ENCODE measurements at places on chromosomes 6 and 20.

- DNase-seq: no peak
These were observed 361.6 kb downstream of the THBS2 start for GRCh38 chr6:168892031-168892430.

DNA sequence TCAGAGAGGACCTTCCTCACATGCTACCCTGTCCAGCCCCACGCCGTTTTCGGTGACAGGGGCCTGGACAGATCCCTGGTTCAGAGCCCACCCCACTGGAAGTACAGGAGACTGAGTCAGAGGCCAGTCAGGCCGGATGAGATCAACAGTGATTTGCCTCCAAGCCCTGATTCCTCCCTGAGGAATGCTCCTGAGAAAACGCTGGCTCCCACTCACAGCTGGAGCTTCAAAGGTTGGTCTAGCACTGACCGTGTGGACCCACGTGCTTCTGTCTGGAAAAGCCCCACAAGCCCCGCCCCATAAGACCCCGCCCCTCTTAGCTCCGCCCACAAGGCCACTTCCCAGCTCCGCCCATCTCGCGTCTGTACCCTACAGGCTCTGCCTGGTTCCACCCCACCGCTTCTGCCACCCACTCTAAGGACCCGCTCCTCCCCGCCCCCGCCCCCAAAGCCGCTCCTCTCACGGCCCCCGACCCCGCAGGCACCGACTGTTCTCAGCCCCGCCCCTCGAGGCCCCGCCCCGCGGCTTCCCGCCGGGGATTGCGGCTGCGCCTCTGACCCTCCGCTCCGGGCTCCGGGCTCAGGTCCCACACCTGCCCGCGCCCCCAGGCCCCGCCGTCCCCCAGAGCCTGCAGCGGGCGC is 64.9 kb upstream of the BHLHE23 start:
- DNase-seq: peak; percentile 26

DNA sequence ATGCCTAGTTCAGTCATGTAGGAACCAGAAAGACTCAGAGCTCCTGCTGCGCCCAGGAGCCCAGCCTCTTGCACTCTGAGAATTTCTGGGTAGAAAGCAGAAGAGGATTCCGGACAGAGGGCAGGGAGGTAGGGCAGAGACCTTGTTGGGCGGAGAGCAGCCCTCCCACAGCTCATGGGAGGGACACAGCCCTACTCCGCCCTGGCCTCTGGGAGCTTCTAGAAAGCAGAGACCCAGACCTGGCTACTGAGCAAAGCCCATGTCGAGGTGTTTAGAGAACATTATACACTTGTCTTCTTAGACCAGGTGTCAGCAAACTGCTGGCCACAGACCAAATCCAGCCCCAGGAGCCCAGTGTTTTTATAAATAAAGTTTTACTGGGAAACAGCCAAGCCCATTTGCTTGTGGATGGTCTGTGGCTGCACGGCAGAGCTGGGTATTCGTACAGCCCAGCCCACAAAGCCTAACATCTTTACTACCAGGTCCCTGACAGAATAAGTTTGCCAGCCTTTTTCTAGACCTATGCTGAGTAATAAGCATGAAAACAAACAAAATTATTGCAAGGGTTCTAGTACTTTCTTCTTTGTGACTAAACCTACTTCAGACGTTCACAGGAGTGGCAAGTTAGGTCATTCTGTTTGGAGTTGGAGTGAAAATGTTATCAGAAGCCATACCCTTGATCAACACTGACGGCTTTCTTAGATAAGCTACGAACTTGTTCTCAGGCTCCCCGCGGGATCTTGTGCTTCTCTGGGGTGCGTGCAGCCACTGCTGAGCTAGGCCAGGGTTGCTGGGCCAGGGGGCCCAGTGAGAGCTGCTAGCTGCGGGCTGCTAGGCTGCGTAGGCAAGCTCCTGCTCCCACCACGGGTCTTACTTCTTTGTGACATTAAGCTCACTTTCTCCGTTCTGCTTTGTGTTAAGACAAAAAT is 235.1 kb upstream of the FOXQ1 start:
- DNase-seq: no peak

- no peak for DNase-seq
These were observed 4.1 kb upstream of the DHX35 start for GRCh38 chr20:38957915-38958485.

GRCh38 chr6:25239498-25239897 is 39.7 kb upstream of the CARMIL1 start:
- DNase-seq: no peak

DNA sequence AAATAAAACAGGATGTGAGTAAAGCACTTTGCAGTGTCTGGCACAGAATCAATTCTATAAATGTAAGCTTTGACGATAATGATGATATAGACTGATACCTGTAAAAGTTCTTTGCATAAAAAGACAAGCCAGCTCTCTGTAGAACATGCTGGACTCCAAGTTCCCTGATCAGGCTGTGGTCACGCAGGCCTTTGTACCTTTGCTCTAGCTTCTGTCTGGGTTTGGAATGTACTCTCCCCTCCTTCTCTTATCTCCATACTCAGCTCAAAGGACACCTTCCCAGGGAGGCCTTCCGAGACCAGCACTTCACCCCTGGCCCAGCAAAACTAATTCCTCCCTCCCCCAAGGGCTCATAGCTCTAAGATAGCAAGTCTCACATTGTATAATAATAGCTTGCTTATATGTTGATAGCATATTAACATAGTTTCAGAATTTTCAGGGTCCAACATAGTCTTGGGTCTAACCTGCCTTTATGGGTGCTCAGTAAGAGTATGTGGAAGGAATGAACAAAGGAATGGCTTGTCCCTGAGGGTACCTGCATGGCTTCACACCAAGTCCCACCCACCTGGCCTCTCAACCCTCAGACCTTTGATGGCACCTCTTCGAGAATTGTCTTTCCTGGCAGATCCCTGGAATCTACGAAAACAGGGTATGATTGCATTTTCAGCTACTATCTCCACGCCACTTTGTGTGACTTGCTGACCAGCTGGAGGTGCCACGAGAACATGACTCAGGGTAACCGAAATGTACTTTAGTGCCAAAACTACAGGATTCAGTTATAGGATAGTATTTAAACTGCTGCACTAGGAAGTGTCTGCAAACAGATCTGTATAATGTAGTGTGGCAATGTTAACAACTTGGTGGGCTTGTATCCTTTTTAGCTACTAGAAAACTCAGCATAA is 41.7 kb upstream of the PIM1 start:
- peak; percentile 42 for DNase-seq

DNA sequence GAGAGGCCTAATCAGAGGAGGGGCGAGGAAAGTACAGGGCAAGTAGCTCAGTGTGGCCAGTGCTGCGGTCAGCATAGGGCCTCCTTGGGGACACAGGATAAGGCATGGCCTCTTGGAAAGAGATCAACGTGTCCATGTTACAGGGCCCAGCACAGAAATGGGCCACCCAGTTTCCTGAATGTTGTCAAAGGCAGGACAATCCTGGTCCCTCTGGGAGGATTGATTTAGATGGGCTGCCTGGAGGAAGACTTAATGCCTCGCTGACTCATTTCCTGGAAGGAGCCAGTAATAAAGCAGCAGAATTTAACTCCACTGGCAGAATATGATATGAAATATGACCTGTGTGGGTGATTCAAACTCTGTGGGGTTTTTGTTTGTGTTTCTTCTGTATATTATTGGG is 16.6 kb downstream of the DDO start:
- peak; percentile 21 for DNase-seq

GRCh38 chr20:47989957-47990356 is 204.7 kb upstream of the SULF2 start:
- DNase-seq: no peak

- DNase-seq: no peak
These were observed 132.2 kb downstream of the ZMYND8 start for GRCh38 chr20:47224300-47224791.

DNA sequence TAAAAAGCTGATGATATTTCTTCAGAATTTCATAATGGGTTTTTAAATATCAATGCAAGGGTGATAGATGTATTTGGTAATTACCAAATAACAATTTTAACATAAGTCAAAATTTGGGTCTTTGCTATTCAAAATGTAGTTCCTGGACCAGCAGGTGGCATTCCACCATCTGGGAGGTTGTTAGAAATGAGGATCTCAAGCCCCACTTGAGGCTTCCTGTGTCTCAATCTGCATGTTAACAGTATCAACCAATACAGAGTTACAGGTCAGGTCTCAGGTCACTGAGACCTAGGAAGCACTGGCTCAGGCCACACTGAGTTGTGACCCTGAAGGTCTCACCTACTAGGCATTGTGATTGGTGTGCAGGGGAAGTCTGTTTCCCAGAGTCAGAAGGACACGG is 57.2 kb upstream of the MTRF1L start:
- no peak for DNase-seq

- no peak for DNase-seq
These were observed 645.2 kb downstream of the KIF16B start for GRCh38 chr20:15927893-15928650.

DNA sequence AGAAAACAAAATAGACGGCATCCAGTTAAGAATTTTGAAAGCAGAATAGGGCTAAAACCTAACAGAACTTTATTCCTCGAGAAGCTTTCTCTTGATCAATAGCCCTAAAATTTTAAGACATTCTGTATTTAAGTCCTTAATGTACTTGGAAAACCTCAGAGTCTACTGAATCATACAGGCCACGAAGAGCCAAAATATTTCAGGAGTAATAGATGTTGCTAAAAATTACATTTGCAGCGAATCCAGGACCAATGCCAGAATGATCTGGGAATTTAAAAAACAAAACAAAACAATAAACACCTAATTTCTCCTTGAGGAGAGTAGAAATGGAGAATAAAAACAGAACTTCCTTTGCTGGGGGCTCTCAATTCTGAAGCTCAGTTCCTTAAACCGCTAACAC is 23.3 kb downstream of the ATXN1 start:
- no peak for DNase-seq

GRCh38 chr6:56927538-56928453 is 27.1 kb upstream of the BEND6 start:
- no peak for DNase-seq

DNA sequence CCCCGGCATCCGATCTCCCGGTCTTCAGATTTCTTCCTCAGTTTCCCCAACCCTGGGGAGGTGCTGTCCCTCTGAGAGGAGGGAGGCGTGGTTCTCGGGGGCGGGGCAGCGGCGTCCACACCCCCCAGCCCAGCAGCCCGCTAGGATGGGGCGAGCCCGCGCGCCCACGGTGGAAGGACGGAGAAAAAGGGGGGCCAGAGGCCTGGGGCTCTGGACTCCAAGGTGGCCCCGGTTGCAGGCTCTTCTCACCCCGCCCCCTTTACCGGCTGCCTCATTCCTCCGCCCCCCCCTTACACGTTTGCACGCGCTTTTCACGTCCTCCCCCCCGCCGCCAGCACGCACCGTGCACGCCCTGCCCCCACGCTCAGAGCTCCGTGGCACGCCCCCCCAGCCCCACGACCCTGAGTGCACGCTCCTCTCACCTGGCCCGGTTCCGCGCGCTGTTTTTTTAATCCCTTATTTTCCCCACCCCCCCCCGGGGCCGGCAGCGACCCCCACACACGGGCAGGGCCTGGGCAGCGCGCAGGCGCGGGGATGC is 402 bp downstream of the ZBTB12 start:
- DNase-seq: peak; percentile 25

- DNase-seq: no peak
These were observed 357.0 kb downstream of the LAMA2 start for GRCh38 chr6:129239825-129240491.

- no peak for DNase-seq
These were observed 33.2 kb downstream of the HLA-A start for GRCh38 chr6:29975561-29975907.

GRCh38 chr20:19407736-19408135 is 195.3 kb downstream of the SLC24A3 start:
- no peak for DNase-seq

DNA sequence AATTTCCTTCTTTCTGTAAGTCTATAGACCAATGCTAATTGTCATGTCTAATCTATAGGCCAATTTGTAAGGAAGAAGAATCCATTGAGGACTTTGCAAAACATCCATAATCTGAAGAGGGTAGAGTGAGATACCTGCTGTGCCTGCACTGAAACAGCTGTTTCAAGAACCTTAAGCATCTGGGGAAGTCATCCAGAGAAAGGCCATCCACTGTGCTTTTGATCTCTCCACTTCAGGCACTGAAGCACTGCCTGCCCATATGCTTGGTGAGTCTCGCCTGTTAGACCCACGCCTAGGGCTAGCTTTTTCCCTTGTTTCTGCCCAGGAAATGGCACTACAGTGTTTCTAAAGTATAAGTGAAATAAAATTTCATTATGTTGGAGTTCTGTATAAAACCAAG is 921.8 kb upstream of the EPHA7 start:
- no peak for DNase-seq

GRCh38 chr6:135306166-135306565 is 125.1 kb downstream of the MYB start:
- no peak for DNase-seq

DNA sequence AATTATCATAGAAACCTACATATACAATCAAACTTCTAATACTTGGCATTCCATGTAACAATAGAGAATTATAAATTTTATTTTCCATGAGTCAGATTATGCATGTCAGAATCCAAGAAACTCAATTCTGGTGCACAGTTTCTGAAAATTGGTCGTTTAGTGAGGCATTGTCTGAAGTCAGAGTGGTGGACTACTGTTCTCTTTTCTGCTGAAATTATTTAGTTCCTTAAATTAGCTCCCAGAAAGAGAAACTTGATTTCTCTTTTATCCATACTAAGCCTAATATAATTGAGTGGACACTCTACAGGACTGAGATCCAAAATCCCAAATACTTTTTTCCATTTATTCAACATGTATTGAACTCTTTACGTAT is 265.5 kb downstream of the ALDH8A1 start:
- no peak for DNase-seq

- peak; percentile 41 for DNase-seq
These were observed 170.3 kb upstream of the AHI1 start for GRCh38 chr6:135667691-135668455.

DNA sequence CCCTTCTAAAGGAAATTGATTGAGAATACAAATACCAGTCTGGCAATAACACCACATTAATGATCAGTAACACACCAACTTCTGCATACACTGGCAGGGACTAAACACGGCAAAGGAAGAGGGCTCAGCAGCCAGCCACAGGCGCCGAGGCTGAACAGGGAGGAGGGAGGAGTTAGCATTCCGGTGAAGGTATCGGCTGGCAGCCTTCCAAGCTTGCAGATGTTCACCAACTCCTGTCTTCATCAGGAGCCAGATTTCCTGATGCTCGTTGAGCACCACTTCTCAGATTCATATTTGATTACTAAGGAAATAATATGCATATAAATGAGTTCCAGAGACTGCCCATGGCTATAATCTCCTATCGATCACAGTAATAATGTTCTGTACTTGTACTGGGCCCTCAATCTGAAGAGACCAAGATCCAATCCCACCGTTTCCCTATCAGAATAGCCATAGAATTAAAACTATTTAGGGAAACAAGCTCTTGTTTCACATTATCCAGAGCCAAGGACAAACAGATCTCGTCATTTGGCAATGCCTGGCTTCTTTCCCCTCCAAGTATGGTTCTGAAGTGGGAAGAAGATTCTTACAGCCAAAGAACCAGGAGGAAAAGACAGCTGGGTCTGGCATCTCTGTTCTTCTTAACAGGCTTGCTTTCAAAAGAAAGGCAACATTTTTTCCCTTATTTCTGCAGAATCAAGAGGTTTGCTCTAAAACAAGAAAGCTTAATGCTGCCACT is 42.2 kb downstream of the GFOD1 start:
- DNase-seq: no peak

GRCh38 chr6:53924277-53924676 is 129.5 kb downstream of the LRRC1 start:
- no peak for DNase-seq

- peak; percentile 65 for DNase-seq
These were observed 35.2 kb upstream of the MDFI start for GRCh38 chr6:41602864-41603608.
